Liver (tissue), 10 donors: ENCODE measurements at places on chromosomes 11 and 22. TPM values are rescaled to one million over a fixed set of nuclear protein-coding genes. Genes with fewer than 3 reads are reported as not detected.

Gene KCNK7
- total RNA-seq = 0.14 TPM

GRCh38 chr22:30859714-30860095, 108.9 kb downstream of the MORC2 start:
- DNase-seq = no peak

Gene RELT
- 8.0 TPM for total RNA-seq

Gene AGBL2
- total RNA-seq = 1.7 TPM

DNA sequence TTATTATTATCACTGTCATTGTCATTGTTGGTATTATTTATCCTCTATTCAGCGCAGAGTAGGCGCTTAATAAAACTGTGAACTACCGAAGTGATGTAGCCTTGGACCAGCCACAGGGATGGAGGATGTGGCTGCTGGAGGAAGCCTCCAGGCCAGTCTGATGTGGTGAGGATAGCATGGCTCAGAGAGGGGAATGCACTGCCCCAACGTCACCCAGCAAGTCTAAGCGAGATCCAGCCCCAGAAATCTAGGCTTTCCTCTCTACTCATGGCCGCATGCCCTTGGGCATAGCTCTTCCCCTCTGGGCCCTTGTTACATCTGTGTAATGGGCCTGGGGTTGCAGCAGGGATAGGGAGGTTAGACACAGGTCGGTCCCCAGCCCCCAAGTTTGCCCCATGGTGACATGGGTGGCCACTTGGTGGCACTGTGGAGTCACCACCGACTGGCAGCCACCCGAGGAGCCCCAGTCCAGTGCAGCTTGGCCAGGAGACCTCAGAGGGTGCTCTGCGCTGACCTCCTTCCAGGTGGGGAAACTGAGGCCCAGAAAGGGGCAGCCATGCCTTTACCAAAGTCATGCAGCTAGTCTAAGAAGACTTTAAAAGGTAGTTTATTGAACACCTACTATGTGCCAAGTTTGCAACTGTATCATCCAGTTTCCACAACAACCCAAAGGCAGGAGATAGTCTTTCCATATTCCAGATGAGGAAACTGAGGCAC, 395.7 kb downstream of the MN1 start:
- DNase-seq = peak; percentile 68

- DNase-seq = peak; percentile 21
Measured at GRCh38 chr11:8005556-8005955, 18.4 kb downstream of the EIF3F start.

Gene RFPL3
- total RNA-seq = not detected

Gene MS4A8
- not detected for total RNA-seq

GRCh38 chr22:31937341-31937740, 7.0 kb upstream of the YWHAH start:
- DNase-seq = peak; percentile 61

- DNase-seq = no peak
Measured at GRCh38 chr11:75728992-75729391, 11.4 kb downstream of the MOGAT2 start.

- DNase-seq = no peak
Measured at GRCh38 chr11:35082321-35083180, 56.4 kb upstream of the CD44 start.

GRCh38 chr11:68436985-68437926, 23.3 kb upstream of the PPP6R3 start:
- no peak for DNase-seq

DNA sequence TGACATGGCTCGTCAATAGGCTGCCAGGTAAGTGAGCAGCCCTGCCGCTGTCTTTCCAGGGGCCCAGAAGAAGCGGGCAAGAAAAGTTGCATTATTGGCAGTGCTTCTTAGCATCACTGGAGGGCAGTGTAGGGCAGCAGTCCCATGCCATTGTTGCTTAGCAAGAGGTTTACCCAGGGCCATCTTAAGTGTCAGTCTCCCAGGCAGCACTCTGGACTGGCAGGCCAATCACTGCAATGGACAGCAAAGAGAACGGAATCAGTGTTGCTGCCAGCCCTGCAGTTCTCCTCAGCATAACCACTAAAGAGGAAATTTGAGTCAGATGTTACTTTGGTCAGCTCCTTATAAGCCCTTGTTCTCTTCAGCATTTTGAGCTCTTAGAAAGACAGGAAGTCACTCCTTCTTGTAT, 13.4 kb upstream of the GRK2 start:
- no peak for DNase-seq

- no peak for DNase-seq
Measured at GRCh38 chr11:35216962-35217678, 78.1 kb downstream of the CD44 start.

Gene RFPL2
- 0.98 TPM for total RNA-seq

DNA sequence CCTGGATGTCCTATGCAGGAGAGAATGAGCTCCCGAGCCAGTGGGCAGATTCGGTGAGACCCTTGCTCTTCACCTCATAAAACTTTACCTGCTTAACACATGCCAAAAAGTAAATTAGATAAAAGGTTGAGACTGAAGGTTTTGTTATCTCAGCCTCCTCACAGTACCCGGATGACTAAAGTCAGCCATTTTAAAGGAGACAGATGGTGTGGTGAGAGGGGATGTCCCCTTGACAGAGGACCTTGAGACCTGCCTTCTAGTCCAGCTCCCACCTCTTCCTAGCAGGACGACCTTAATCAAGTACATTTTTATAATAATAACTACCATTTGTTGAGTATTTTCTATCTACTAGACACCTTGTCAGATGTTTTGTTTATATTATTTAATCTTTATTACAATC, 39.7 kb downstream of the C11orf91 start:
- no peak for DNase-seq

- no peak for DNase-seq
Measured at GRCh38 chr11:128707681-128708080, 13.8 kb downstream of the FLI1 start.

- DNase-seq = no peak
Measured at GRCh38 chr11:112734207-112734606, 227.0 kb upstream of the NCAM1 start.

Gene KRTAP5-2
- not detected for total RNA-seq

Gene FXYD2
- total RNA-seq = 22.9 TPM

Gene TRIM49B
- total RNA-seq = not detected

Gene RIMBP3C
- 0.05 TPM for total RNA-seq

DNA sequence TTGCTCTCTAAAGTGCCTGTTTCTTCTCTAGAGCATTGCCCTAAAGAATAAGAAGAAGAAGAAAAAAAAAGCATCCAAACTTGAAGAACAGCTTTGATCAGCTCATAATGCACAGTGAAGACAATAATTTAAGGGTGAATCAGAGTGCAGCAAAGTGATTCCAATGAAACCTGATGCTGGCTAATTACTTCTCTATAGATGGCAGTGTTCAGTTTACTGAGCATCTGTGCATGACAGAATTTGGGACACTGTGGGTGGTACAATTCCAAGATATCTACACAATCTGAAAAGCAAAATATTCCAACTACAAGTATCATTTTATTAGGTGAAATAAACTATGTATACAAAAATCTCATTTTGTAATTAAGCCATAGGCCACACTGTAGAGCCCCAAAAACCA, 450.5 kb upstream of the CCDC90B start:
- no peak for DNase-seq

DNA sequence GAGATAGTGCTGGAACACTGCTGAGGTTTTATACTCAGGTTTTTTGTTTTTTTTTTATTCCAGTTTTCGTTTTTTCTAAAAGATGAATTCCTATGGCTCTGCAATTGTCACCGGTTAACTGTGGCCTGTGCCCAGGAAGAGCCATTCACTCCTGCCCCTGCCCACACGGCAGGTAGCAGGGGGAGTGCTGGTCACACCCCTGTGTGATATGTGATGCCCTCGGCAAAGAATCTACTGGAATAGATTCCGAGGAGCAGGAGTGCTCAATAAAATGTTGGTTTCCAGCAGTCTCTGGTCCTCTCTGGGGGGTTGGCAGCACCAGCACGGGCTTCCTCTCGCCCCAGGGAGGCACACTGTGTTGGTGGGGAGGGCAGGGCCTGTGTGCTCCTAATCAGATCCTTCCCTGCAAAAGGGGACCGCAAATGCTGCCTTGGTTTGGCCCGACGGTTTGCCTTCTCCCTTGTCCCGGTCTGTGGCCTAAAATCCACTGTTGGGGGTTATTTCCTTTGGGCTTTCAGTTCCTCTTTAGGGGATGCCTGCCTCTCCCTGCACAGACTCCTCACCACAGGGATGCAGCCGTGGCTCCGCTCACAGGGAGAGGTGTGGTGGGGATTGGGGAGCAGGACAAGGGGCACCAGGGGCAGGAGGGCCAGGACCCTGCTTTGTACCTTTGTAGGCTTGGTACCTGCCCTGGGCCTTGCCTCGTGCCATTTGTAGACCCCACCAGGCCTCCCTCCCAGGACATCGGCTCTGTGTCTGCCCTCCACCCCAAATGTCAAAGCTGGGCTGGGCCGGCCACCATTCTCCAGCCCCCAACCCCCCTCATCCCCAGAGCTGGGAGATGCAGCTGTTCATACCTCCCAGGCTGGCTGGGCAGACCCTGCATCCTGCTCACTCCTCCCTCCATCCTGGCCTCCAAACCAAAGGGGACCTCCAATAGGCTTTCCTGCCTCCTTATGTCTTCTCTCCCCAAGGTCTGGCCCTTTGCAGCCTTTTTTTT, 13.5 kb downstream of the MCAT start:
- DNase-seq = no peak

DNA sequence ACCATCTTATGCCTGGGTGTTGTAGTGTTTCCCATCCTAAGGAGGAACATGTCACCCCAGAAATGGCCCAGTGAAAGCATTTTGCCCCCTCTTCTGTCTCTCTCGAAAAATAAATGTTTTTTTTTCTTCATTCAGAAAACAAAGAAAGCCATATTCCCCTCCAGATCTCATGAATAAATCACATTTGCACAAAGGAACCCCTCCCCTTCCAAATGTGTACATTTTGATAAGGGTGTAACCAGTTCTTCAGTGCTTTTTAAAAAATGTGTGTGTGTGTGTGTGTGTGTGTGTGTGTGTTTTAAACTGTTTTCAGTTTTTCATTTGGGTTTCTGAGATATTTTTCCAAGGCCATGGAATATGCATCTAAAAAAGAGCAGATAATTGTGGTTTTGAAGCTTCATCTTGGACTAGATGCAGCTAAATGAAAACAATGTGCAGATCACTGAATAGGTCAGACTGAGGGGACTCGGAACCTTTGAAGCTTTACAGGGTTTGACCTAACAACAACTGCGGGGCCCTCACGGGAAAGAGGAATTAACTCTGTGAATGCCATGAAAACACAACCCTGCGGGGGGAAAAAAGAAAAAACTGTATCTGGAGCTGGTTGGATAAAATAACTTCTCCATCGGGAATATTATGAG, 76.4 kb downstream of the YAP1 start:
- DNase-seq = no peak

DNA sequence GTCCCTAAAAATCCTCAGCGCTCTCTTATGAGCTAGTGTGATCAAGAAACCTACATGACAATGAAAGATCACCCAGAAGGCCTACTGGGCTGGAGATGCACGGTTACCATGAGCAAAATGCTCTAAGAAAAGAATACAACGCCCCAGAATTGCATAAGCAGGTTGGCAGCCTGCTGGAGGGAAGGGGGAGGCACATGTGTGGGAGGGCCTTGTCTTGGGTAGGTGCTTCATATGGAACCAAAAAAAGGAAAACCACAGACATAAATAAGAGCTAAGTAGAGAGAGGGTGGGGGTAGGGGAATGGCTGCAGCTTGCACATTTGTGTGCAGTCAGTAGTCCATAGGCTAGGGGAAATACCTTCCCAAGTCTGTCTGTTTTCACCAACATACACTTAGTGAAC, 2.8 kb downstream of the SIAE start:
- DNase-seq = no peak

DNA sequence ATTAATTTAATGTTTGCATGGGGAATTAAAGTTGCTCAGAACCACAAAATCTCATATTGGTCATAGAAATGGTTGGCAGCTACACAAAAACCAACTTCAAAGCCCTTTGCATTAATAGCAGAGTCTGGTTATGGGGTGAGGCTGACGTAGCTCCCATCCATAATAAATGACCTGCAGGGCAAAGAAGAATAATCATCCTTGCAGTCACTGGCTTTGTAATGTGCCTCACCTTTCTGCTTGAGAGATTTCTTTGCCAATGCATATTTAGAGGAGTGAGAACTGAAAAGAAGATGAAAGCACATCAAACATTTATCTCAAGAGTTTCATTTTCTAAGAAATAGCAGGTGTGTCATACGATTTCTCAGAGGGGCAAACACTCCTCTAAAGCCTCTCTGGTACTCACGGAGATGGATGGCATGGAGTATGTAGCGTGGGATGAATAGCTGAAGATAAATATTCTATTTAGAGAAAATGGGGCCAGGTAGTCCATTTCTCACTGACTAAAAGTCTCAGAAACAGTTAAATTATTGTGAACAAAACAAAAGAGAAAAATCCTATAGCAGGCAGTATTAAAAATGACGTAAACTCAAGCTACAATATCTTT, 1491.9 kb downstream of the FAM181B start:
- DNase-seq = no peak

Gene GRM5
- not detected for total RNA-seq

GRCh38 chr22:22480940-22481339, 27.6 kb downstream of the ZNF280B start:
- no peak for DNase-seq

DNA sequence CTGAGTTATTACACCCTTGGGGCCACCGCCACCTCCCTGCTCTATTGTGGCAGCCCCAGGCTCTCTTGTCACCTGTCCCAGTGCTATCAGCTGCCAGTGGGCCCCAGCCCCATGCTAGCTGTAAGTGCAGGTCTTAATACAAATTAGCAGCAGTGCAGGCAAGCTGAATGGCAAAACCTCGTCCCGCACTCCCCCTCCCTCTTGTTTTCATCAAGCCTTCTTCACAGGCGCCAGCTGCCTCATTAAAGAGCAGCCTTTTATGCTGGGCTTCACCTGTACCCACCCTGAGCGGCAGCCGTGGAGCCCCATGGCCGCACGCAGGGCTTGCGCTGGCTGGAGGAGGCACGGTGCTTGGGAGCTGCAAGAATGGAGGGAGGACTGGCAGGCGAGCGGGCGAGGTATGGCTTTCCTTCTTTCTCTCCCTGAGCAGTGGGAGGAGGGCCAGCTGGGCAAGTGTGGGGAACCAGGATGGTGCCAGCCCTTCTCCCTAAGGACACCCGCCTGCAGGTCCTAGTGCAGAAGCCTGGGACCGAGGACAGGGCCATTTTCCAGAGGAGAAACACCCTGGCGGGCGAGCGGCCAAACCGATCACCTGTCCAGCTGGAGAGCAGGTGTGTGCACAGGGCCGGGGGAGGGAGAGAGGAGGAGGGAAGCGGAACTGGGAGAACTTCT, 70.7 kb downstream of the FLI1 start:
- DNase-seq = no peak

DNA sequence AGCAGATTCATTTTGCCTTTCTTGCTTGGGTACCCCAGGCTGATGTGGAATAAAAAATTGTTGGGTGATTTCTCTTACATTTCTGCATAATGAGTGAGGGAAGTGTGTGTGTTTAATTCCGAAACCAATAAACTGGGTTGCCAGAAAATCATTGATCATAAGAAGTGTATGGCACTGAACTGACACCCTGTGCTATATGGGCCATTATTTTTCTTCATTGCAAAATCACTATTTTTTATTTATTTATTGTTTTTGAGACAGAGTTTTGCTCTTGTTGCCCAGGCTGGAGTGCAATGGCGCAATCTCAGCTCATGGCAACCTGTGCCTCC, 14.6 kb upstream of the HIKESHI start:
- DNase-seq = no peak
